CD4-positive, CD25-positive, alpha-beta regulatory T cell (primary cell): ENCODE measurements at places on chromosomes 11 and 22. TPM values are rescaled to one million over a fixed set of nuclear protein-coding genes. Genes with fewer than 3 reads are reported as not detected.

- no peak for DNase-seq
Measured at GRCh38 chr11:120054753-120055045, 83.2 kb downstream of the TRIM29 start.

DNA sequence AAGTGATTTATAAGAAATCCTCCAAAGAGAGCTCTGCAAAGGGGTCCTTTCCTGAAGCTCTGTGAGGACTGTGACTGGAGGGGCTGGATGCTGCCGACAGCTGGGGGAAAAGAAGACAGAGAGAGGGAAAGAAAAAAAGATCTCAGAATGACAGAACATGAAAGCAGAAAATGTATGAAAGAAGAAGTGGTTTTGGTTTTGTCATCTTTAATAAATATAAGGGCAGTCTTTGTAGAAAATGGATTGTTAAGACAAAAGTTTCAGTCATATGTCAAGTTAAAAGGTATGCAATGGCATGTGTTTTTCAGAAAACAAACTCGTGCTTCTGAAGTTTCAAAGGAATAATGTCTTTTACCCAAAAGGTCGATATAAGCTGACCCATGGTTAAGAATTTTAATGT, 105.5 kb downstream of the CCDC83 start:
- no peak for DNase-seq

DNA sequence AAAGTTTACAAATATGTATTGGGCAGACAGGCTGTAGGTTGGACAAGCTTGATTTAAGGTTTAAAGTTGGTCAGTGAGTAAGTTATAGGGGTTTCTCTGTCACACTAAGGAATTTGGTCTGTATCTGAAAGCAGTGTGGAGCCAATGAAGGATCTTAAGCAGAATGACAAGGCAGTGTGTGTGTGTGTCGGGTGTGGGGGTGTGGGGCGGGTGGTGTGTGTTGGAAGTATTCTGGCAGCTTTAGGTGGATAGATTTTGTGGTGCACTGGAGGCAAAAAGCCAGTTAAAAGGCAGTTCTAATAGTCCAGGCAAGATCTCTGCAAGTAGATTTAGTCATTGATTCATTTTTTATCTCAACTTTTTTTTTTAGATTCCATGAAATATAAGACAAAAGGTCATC, 1006.8 kb upstream of the CCDC90B start:
- no peak for DNase-seq

DNA sequence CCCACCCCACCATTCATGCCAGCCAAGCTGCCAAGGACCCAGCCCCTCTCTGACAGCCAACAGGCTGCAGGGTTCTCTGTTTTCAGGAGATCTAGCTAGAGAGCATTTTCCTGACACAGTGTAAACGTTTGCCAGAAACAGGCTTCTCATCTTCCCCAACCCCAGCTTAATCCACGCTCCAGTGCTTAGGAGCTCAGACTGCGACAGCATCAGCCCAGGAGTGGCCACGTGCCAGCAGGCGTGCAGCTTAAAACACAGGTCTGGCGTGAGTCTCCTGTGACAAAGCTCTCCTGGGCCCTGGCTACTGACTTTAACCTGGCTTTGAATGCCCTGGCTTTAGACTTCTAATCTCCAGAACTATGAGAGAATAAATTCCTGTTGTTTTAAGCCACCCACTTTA, 66.6 kb downstream of the GALNT18 start:
- DNase-seq, result no peak

DNA sequence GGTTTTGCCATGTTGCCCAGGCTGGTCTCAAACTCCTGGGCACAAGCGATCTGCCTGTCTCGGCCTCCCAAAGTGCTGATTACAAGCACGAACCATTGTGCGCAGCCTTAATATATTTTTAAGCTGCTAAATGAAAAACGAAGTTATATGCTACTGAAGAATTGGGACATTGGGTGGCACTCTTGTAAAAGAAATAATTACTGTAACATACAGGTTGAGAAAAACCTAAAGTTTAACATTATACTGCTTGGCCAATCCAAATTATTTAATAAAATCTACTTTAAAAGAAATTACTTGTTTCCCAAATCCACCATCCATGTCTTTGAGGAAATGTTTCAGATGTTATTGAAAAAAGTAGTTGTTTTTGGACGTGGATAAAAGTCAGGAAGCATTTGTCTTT, 37.9 kb upstream of the ARHGAP32 start:
- DNase-seq, result no peak

GRCh38 chr22:19050117-19050516, 72.1 kb downstream of the DGCR2 start:
- no peak for DNase-seq

DNA sequence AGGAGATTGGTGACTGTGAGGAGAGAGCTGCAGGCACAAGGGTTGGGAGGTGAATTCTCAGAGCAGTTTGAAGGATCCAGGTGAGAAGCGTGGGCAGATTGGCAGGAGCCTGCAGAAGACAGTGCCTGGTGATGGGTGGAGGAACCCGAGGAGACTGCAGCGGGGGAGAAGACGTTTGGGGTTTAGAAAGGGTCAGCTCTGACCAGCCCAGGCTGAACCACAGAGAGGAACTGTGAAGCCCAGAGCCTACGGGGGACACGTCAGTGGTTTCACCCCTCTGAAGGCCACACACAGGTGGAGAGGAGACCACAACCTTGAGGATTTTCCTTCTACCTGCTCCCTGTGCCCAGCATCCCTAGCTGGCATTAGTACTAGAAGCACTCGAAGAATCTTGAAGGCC, 154.8 kb upstream of the TBCEL start:
- DNase-seq, result no peak

- peak; percentile 39 for DNase-seq
Measured at GRCh38 chr22:37283393-37283937, 1.2 kb downstream of the CYTH4 start.

- no peak for DNase-seq
Measured at GRCh38 chr11:33713151-33713855, 12.7 kb upstream of the C11orf91 start.

DNA sequence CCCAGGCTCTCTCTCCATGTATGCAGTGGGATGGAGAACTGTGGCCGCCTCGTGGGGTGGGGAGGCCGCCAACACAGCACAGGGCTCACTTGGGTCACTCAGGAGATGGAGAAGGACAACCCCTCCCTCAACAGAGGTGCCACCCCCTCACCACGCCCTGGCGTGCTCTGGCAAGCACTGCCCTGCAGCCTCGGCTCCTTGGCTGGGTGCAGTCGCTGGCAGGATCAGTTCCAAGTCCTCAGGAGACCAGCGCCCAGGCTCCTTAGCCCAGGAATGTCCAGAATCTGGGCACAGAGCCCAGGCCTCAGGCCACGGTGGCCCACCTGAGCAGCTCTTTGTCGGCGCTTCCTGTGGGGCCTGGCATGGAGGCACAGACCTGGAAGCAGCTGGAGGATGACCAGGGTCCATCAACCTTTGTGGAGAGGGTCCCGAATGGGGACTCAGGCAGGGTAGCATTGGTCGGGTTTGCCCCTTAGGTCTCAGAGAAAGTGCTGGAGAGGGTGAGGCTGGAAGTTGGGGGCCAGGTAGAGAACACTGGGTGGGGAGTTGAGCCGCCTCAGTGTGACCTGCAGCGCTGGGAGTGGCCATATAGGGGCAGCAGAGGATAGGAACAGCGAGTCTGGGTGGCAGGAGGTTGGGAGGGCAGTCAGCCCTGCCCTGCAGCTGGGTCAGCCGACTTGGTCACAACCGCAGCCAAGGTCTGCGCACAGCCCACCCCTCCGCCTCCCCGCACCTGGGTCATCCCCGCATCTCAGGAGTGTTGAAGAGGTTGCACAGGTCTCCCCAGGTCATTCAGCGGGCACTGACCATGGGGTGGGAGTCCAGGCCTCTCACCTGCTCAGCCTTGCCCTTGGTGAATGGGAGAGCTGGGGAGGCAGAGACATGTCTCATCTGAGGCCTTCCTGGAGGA, 8.2 kb downstream of the SUSD2 start:
- no peak for DNase-seq

DNA sequence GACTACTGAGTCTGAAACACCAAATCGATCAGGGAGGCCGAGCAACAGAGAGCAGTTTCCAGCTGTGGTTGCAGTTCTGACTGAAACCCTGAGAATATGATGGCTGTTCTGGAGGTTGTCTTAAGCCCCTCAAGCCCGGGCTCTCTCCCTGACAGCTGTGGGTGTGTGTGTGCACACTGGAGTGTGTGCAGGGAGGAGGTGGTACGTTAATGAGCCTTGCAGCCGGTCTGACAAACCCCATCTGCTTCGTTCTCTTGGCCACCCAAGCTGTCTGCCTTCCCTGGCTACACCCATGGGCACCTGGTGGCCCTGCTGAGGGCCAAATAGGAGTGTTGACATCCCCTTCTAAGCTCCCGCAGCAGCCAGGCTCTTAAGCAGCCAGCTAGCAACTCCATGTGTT, 189.8 kb downstream of the KIRREL3 start:
- DNase-seq, result no peak

DNA sequence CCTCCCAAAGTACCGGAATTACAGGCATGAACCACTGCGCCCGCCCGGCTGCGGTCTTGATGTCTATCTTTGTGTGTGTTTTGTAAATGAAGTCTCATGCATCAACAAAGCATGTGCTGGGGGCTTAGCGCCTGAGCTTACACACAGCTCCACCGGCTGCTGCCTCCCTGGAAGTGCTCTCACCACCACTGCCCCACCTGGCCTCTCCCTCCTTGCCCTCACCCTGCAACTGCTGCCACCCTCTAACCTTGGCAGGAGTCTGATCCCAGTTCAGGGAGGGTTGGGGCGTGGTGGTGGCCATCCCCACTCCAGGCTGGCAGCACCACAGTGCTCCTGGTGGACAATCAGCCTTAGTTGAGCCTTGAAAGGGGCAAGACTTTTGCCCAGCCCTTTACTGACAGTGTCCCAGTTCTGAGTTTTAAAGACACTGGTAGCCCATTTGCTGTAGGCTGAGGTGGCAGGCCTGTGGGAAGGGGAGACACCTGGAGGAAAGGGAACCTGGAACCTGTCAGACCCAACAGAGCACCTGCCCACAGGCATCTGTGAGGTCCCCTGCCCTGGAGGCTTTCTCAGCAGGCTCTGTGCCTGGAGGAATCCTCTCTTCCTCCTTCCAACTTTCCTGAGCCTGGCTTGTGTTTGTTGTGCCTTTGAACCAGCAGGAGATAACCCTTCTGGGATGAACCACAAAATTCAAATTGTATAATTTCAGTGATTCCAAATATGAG, 42.4 kb upstream of the WEE1 start:
- no peak for DNase-seq

DNA sequence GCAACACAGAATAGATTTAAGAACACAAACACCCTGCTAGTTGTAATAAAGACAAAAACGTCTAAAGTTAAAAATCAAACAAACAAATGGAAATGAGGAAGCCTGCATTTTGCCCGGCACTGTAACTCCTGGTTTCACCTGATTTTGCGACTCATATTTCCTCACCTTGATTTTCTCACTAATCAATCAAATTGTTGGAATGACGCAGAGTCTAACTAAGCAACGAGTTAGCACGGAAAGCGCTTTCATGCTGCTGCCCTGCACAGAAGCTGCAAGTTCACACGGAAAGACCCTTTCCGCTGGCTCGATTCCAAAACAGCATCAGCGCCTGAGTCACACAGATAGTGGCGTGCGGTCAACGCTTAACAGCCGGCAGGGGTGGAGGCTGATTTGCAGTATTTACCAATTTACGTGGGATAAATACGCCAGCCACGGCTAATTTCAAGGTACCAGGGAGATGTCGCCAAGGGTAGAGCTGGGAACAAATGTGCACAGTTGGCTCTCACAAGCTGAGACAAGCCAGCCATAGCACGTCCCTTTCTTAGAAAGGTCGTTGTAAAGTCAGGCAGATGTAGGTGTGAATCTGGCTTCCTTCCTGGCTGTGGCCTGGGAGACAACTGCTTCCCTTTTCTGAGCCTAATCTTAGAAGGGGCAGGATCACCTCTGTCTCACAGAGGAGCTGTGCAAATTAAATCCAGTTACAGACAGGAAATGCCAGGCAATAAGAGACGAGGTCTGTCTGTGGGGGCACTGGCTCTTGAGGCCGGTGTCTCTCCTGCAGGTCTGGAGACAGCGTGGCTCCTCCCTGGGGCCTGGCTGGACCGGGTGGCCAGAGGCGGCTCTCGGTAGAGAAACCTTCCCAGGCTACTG, 76.9 kb upstream of the TTLL12 start:
- DNase-seq, result peak; percentile 88

GRCh38 chr11:125284245-125284850, 119.8 kb downstream of the PKNOX2 start:
- DNase-seq, result no peak

- DNase-seq, result no peak
Measured at GRCh38 chr22:24592851-24593558, at the start of gene LRRC75B. Gene LRRC75B, minus strand, starts transcription at chr22:24593073. Its CDS starts 34 bp downstream, at chr22:24593039.

GRCh38 chr22:48054596-48054995, 1292.1 kb downstream of the TBC1D22A start:
- no peak for DNase-seq

- no peak for DNase-seq
Measured at GRCh38 chr11:111179184-111179910, 66.2 kb upstream of the POU2AF2 start.

GRCh38 chr11:116543099-116543498, 229.7 kb downstream of the BUD13 start:
- no peak for DNase-seq

GRCh38 chr11:128515826-128516778, 71.3 kb downstream of the ETS1 start:
- DNase-seq, result no peak

- no peak for DNase-seq
Measured at GRCh38 chr11:106311531-106312230, 234.2 kb downstream of the AASDHPPT start.

DNA sequence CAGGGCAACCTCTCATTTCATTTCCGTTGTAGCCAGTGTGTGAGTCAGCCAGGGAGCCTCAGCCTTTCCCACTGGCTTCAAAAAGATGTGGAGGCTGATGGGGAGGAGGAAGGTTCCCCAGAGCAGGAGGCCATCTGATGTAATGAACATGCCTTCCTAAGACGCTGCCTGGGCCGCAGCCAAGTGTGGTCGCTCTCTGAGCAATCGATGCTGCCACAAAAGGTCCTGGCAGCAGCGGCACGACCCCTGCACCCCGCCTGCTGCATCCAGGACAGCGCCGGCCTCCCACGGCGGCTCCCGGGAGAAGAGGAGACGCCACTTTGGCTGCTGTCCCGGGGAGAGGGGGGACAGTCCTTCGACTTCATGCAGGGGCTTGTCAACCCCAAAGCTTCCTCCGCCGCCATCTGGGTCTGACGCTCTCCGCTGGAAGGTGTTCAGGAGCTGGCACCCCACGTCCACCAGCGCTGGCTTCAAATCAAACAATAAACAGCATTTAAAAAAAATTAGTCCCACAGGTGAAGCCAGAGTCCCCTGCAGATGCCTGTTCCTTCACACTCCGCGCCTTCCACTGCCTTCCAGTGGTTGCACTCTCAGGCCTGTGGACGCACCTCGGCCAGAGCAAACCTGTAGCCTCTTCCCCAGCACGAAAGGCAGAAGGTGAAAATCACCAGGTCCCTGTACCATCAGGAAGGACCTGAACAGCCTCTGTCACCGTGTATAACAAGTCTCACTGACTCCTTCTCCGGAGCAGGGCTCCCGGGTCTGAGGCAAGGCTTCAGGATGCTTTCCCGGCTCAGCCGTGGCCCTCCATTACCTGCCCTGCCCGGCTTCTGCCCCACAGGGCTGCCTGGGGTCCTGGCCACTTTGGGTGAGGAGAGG, 930.7 kb downstream of the BRD1 start:
- DNase-seq, result no peak

KCNQ1 gene
- polyA plus RNA-seq, result 7.9 TPM

MGAT3 gene
- not detected for polyA plus RNA-seq

ALX4 gene
- polyA plus RNA-seq, result not detected

OR8G5 gene
- polyA plus RNA-seq, result not detected

TYR gene
- polyA plus RNA-seq, result not detected

MFRP gene
- not detected for polyA plus RNA-seq

NFAM1 gene
- polyA plus RNA-seq, result not detected
